CD4-positive, CD25-positive, alpha-beta regulatory T cell (primary cell): ENCODE measurements at places on chromosomes 2 and 18.

DNA sequence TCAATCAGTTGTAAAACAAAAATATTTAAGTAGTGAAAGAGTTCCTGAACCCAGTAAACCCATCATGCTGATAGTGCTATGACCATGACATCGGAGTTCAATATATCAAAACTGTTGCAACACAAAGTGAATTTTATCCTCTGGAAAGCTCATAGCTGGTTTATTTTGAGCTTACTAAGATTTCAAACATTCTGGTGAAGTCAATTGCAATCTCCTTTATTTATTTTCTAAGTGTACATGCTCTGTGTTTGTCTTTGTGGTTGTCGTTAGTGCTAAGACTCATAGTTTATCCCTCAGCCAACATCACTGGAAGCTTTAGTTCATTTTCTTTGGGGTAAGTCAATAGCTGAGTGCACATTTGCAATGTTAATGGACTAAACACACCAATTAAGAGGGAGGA lies 91.9 kb downstream of the QPCT start:
- no peak for DNase-seq

DNA sequence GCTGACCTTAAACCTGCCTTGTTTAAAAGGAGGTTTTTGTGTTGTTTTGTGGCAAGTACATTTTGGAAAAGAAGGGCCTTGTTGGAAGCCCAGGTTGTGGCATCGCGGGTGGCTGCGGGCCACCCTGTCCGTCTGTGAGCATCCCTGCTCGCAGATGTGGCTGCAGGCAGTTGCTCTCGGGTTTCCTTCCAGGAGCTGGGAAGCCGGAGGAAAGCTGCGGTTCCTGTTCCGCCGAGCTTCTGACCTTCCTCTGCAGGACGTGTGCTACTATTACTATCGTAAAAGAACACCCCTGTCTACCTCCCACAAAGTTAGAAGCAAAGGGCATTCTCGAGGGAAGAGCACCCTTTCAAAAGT lies 766 bp downstream of the MFF start:
- no peak for DNase-seq

- DNase-seq, result no peak
Observed at GRCh38 chr2:186427970-186428369, 58.1 kb upstream of the ZC3H15 start.

- no peak for DNase-seq
Observed at GRCh38 chr2:7994397-7994951, 687.4 kb upstream of the ID2 start.

- DNase-seq, result no peak
Observed at GRCh38 chr2:157304811-157305722, 20.6 kb downstream of the ERMN start.

GRCh38 chr2:26043862-26044696 lies 10.2 kb downstream of the RAB10 start:
- DNase-seq, result no peak

DNA sequence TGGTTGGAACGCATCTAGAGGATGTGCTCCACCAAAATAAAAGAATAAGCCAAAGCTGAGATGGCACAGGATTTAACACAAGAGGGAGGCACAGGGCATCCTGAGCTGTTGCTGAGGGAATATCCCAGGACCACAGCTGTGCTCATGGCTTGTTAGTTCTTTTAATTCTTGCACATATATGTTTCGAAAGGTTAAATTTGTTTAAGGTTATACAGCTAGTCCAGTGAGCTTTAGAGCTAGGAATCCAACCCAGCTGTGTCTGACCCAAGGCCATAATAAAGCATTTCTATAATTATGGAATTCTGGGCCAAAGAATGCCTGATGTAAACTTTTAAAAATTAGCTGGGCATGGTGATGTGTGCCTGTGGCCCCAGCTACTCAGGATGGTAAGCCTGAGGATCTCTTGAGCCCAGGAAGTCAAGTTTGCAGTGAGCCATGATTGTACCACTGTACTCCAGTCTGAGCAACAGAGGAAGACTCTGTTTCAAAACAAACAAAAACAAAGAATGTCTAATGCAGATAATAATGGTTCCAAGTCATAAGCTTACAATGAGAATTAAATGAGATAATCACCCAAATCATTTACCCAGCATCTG lies 66.4 kb upstream of the CCBE1 start:
- no peak for DNase-seq

DNA sequence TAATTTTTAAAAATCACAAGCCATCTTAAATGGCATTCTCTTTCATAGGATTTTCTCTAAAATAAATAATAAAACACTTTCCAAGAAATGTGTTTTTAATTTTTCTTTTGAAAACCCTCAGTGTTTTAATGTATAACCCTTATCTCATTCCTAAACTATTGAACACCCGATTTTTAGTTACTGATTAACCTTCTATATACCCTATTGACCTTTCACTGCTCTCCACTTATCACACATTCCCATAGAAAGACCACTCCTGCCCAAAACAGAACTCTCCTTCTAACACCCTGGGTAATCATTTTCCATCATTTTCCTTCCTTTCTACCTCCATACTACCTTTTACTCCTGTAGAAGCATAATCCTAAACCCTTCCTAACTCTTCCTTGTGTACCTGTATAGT lies 102.4 kb downstream of the EPC2 start:
- DNase-seq, result no peak

- no peak for DNase-seq
Observed at GRCh38 chr2:36466135-36466534, 110.6 kb downstream of the CRIM1 start.

DNA sequence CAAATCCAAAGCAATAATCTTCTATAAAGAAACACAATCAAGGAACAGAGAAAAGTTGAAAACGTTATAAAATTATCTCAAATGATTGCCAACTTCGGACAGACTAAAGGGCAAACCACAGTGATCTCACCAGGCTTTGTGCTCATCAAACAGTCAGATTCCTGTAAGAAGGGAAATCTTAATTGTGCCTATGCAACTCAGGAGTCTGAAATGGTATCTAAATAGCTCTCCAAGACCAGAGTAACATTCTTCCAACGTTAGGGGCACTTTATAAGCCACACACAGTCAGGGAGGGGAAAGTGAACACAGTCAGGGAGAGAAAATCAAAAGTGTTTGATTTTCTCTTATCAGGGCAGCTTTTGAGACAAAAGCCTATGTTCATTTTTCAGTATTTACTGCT lies 29.4 kb downstream of the PLEKHM3 start:
- DNase-seq, result no peak

DNA sequence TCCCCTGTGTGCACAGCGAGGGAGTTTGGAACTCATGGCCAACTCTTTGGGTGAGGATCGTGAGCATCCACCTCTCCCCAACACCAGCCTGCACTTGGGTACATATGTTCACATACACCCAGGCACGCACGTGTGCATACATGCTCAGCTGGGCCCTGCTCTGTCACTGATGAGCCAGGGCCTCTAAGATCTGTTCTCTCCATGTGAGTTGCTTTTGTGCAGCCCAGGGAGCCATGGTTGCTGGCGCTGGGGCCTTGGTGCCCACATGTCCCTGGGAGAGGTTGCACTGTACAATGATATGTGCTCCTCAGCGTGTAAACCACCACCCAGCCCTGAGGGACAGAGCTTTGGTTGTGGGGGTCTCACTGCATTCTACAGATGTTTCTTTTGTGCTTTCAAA lies 44.1 kb downstream of the KLHL29 start:
- no peak for DNase-seq

DNA sequence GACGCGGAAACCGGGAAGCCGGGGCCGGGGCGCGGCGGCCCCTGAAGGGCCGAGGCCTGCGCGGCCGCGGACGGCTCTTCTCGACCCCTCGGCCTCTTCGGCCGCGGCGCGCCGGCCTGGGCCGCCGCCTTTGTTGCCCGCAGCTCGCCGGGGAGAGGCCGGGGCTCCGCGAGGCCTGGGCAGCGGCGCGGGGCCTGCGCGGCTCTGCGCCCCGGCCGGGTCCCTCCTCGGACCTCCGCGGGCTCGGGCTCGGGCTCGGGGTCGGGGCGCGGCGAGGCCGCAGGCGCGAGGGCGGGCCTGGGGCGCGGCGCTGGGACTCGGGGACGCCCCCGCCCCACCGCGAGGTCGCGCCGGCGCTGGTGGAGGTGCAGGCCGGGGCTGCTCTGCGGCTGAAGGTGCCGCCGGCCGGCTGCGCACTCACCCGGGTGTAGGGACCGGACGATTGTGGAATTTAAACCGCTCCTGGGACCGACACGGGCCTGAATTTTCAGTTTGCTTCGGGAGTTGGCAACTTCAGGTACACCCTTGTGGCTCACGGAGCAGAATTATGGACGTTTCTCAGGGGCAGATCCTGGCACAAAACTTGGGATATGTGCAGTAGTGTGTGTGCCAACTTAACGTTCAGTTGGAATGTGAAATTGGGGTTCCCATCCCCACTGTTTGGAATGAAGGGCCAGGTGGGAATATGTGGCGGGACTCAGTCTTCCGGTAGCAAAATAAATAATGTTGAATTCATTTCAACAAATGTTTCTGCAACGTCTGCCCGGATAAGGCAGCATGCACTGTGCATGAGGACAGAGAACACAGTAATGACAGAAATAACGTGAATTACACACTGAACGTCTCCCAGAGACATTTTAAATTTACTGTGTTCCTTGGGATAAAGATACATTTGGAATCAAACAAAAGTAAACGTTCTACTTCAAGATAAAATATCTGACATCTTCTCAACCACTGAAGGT lies 787 bp downstream of the SOCS6 start:
- no peak for DNase-seq

DNA sequence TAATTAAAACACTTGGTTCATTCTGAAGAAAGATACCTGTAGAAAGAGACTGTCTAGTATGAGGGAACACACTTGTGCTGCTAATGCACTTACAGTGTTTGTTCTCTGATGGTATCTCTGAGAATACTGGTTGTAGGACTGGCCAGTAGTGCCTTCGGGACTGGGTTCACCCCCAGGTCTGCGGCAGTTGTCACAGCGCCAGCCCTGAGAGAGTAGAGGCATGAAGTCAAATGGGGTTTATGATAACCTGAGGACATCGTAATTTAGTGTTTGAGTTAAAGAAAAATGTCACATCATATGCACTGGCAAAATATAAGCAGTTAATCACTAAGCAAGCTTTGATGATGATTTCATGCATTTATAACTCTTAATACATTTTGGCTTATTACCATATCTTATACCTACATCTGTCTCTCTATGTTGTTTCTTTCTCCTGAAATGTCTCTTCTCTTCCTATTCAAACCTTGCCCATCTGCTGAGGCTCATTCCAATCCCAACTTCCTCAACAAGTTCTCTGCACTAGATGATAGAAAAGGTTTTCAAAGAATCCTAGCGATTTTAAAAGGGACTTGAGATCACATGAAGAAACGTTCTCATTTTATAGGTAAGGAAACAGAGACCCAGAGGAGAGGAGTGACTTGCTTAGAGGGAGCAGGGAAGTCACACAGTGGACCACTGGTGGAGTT lies 50.2 kb downstream of the ATIC start:
- no peak for DNase-seq

DNA sequence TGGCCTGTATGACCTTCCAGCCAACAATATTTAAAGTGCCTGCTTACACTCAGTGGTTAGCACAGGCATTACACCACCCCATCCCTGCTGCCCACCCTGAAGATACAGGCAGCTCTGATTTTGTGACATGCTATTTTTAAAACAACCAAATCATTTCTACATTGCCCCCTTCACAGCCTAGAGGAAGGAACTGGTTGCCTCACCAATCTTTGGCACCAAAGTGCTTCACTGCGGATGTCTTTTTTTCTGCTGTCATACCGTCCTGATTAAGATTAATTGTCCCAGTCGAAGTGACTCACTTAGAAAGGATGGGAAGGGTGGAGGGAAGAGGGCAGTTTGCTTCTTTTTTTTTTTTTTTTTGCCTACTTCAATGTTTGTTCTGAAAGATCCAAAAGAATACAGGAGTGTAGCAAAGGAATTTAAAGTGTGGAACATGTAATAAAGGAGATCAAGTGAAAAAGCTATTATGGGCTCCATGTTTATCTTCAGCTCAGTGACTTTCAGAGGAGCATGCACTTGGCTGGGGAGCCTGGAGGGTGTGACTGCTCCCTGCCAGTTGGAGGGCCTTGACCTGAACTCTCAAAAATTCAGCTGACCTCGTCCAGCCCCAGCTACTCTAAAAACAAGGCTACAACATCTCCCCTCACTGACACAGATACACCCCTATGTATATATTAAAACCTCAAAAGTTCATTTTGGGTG lies 501.1 kb upstream of the TNP1 start:
- no peak for DNase-seq

- DNase-seq, result no peak
Observed at GRCh38 chr2:145503511-145503910, 983.6 kb upstream of the ZEB2 start.
